ENCODE measurements at places on chromosomes 2 and 18.

GRCh38 chr2:172704072-172704936 is 31.3 kb upstream of the RAPGEF4 start:
- DNase-seq, result peak; percentile 9

DNA sequence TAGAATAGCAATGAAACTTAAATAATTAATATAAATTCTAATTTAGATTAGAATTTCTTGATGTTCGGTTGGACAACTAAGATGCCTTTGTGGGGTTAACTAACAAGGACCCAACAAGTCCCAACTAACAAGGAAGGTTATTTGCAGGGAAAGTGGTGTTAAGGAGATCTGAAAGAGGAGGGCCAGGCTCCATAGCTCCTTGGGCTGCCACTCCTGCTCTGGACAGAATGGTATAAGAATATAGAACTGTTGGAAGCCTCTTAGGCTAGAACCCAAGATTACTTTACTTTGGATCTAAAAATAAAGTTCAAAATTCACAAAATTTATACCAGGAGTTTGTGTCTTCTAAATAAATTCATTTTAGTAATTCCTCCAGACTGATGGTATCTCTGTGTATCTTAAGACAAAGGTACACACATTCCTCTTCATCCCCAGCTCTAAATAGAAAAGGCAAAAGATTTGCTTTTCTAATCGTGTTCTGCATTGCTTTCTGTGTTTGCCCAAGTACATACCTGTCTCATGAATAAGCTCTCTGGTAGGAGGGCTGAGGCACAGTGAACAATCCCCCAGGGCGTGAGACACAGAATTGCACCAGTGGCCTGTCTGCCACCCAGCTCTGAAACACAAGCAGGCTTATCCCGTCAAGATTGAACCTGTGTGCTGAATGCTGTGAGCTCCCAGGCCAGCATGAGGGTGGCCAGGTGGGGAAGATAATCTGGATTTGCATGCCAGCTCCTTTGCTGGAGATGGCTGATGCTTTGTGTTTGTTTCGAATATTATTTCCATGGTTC is 176.0 kb downstream of the ACKR3 start:
- DNase-seq, result no peak

- DNase-seq, result no peak
These were observed 141.8 kb downstream of the FIGN start for GRCh38 chr2:163593982-163594381.

GRCh38 chr2:45849491-45850283 is 198.2 kb downstream of the PRKCE start:
- no peak for DNase-seq

- DNase-seq, result no peak
These were observed 7.3 kb upstream of the VAPA start for GRCh38 chr18:9906481-9906880.

DNA sequence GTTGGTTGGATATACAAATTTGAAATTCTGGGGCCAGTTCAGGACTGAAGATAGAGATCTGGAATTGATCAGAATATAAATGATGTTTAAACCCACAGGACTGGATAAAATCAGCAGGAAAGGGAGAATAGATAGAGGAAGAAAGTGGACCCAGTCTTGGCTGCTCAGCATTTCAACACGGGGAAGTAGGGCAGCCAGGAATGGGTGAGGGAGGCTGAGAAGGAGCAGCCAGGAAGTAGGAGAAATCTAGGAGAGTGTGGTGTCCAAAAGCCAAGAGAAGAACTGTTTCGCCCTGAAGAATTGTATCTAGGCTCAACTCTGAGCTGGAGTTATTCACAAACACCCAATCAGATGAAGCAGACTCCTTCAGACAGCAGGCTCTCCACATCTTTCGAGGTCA is 197.9 kb downstream of the CDCA7 start:
- no peak for DNase-seq

DNA sequence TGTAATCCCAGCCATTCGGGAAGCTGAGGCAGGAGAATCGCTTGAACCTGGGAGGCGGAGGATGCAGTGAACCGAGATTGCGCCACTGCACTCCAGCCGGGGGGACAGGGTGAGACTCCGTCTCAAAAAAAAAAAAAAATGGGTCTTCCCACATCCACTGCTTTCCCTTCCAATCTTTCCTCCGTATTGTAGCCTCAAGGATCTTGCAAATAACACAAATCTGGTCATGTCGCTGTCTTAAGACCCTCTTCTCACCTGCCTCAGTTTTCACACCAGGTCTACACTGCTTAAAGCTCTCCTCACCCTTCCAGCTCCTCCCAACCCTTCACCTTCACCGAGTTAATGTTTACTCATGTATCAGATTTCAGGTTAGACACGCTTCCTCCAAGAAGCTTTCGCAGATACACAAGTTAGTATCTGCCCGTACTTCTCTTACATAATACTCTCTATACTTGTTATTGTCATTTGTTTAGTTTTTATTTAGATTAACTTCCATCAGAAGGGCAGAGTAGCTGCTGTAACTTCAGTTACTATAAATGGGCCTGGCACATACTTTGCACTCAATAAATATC is 1.5 kb downstream of the IER3IP1 start:
- DNase-seq, result no peak

DNA sequence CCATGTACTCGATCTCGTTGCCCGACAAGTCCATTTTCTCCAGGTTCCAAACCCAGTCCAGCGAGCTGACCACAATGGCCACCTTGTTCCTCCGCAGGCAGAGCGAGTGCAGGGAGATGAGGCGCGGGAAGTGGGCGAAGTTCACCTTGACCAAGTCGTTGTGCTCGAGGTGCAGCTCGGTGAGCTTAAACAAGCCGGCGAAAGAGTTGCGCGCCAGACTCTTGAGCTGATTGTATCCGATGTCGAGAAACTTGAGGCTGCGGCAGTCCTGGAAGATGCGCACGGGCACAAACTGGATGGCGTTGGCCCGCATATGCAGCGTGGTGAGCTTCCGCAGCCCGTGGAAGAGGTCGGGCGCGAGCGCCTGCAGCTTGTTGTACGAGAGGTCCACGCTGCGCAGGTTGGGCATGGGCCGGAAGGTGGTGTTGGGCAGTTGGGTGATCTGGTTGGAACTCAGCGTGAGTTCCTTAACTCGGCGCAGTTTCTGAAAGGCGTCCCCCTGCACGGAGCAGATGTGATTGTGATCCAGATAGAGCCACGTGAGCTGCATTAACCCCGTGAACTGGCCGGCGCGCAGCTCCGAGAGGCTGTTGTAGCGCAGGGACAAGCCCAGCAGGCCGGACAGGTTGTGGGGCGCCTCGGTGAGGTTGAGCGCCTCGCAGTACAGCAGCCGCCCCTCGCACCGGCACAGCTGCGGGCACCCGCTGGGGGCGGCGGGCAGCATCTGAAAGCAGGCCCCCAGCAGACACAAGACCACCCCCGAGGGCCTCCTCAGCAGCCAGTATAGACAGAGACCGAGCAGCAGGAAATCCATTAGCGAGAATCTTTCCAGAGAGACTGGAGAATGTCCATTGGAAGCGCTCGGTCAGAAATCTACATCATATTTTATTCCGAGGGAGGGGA is 1.3 kb downstream of the LRRTM1 start:
- no peak for DNase-seq

DNA sequence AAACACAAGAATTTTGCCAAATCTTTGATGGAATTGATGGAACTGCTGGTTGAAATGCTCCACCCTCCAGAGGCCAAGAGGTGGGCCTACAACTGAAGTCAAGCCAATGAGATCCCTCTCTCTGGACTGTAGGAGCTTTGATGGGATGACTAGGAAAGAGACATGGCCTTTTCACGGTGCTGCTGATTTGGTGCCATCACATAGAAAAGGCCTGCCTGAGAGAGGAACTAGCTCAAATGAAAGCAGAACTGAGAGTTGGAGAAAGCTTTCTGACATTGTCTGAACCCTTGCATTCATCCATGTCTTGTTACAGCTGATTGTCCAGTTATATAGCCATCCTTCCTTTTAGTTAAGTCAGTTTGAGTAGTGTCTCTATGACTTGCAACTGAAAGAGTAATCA is 283.8 kb upstream of the LYPD1 start:
- no peak for DNase-seq

DNA sequence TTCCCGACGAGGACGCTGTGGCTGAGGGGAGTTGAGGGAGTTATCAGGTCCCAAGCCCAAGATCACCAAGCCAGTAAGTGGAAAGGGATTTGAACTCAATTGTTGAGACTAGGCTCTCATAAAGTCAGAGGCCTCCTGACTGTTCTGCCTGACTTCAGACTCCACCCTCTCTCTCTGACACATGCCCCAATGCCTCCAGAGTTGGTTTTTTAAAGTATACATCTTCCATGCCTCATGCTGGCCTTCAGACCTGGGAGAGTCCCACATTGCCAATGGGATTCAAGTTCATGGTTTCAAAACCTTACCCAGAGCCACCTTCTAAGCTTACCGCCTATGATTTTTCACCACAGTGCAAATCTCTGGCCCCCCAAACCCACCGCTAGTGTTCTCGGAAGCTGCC is 100.8 kb downstream of the RTN4 start:
- no peak for DNase-seq

DNA sequence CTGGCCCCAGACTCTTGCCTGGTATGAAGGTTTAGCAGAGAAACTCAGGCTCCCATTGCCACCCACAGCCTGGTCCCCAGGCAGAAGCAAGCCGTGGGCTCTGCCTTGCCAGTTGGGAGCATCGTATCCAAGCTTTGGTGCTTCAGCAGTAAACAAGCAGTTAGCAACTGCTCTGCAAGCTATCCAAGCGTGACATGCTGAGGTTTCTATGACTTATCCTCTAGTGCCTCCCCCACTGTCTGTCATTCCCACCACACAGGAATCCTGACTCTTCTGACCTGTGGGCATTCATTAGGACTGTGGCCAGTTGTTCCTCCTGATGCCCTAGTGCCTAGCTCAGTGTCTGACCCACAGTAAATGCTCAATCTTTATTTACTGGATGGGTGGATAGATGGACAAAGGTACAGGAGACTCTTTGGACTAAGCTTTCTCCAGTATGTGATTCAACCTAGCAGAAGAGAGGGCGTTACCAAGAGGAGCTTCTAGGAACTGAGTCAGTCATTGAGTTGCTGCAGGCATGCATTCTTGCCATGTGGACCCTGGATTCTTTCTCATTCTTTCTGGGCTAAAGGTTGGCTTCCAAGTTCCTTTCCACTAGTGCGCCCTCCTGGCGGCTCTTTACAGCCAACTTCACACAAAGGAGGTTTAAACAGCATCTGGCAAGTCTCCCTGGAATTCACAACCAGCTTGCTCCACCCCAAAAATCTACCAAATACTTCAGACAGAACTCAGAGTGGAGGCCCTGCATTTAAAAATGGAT is 40.6 kb upstream of the MRPL19 start:
- no peak for DNase-seq

GRCh38 chr2:110807522-110807921 is 75.1 kb downstream of the ACOXL start:
- DNase-seq, result no peak

DNA sequence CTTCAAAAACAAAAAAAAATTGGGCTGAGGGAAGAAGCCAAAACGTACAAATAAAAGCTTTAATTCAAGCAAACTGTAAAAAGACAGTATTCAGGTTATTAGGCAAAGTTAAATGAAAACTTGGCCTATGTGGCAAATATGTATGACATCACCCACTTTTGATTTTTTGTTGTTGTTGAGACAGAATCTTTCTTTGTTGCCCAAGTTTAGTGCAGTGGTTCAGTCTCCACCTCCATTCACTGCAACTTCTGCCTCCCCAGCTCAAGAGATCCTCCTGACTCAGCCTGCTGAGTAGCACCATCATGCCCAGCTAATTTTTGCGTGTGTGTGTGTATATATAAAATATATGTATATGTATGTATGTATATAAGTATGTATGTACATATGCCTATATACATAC is 440.4 kb upstream of the NRXN1 start:
- DNase-seq, result no peak

DNA sequence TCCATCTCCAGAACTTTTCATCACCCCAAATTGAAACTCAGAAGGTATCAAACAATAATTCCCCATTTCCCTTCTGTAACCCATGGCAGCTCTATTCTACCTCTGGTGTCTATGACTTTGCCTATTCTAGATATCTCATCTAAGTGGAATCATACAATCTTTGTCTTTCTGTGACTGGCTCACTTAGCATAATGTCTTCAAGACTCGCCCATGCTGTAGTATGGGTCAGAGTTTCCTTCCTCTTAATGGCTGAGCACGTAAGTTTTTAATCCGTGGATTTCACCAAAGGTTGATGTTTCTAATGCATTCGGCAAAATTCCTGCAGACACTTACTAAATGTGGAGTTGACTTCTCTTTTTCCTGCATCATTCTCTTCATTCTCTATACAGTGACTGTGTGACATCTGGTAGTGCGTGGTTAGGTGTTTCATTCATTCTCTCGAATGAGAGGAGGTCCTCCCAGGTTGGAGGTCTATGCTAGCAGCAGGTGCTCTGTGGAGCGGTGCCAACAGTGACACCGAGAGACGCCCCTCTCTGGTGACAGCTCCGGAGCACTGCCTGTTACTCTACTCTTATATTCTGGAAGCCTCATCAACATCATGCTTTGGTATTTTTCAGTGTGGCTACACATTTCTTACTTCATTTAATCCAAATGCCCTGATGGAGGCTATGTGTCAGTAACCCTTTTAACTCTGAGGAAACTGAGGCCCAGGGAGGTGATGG is 50.1 kb downstream of the ATOH8 start:
- DNase-seq, result no peak

DNA sequence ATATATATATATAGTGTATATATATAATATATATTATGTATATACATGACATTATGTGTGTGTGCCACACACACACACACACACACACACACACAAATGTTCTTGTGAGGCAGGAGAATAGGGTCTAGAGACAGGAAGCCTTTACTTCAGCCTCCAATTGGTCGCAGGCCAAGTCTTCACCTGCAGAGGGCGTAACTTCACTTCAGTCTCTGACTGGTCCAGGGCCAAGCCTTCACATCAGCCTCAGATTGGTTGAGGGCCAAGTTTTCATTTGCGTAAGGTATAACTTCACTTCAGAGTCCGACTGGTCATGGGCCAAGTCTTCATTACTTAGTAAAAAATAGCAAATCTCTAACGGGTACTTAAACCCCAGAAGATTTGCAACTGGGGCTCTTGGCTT is 13.2 kb upstream of the SS18 start:
- no peak for DNase-seq

GRCh38 chr18:11818486-11819203 is 32.6 kb upstream of the CHMP1B start:
- peak; percentile 61 for DNase-seq

- no peak for DNase-seq
These were observed 241.6 kb downstream of the PDE11A start for GRCh38 chr2:177830881-177831386.

DNA sequence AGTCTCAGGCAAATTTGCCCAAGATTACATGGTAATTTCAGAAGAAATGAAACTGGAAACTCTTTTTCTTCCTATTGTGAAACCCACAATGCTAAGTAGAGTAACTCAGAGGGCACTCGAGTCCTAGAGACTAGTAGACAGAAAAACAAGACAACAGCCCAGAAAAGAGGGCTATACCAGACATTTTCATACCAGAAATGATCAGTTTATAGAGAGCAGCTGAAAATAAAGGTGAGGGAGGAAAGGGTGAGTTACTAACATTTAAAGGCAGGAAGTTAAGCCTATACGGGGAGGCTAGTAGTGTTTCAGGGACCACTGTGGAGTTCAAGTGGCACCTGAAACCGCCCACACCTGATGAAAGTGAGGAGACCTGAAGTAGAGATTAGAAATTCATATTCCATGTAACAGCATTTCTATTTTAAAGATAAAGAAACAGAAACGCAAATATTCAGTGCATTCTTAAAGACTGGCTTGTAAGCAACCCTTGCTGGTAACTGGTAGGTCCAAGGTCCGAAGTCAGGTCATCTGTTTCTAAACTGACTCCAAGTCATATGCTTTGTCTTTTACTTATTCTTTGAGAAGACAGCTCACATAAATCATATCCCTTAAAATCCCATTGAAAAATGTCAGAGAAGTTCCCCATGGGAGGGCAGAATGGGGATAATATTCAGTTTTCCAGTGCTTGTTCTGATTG is 145.1 kb upstream of the ITGB6 start:
- DNase-seq, result no peak

All from CD8-positive, alpha-beta T cell (primary cell).